ENCODE measurements at places on chromosomes 4 and X.

DNA sequence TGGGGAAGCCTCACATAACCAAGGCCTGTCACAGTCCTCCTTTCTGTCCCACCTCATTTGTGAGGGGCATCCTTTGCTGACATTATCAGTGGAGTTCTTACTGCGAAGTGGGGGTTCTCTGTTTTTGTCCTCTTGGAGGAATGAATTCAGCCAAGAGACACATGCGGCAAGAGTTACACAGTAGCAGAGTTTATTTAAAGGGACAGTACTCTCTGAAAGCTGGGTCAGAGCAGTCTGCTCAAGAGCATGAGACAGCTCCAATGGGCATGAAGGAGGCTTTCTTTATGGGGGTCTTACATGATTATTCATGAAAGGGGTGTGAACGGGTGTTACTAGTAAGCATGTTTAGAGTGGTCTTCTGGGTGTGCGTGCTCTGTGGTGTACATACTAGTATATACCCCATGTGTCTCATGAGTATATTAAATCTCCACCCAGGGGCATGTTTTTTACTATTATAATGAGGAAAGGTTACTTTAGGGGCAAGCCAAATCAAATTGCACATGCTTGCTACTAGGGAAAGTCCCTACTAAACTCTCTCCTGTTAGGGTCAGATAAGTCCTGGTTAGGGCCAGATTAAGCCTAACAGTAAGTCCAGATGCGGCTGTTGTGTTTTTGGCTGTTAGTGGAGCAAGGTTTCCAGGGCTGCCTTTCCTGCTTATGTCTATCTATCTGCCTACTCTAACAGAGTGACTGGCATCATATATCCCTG is 19.8 kb upstream of the LGI2 start:
- DNase-seq: no peak

DNA sequence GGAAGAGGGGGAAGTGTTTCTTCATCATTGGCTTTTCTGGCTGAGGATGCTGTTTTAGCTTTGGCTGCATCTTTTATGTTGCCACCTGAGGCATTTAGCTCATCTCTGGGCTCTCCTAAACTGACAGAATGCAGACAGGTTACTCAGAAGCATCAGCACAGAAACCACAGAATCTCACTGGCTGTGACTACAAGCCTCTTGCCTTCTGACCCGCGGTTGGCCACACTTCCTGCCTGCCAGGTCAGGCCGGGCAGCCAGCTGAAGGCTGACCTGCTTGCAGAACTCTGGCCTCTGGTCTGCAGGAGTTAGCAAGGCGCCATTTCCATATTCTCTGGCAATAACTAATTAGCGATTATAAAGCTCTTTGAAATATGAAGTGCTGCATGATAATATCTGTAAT is 366.5 kb downstream of the MID1IP1 start:
- DNase-seq: no peak

GRCh38 chr4:101724093-101724492 is 66.4 kb upstream of the BANK1 start:
- DNase-seq: no peak

DNA sequence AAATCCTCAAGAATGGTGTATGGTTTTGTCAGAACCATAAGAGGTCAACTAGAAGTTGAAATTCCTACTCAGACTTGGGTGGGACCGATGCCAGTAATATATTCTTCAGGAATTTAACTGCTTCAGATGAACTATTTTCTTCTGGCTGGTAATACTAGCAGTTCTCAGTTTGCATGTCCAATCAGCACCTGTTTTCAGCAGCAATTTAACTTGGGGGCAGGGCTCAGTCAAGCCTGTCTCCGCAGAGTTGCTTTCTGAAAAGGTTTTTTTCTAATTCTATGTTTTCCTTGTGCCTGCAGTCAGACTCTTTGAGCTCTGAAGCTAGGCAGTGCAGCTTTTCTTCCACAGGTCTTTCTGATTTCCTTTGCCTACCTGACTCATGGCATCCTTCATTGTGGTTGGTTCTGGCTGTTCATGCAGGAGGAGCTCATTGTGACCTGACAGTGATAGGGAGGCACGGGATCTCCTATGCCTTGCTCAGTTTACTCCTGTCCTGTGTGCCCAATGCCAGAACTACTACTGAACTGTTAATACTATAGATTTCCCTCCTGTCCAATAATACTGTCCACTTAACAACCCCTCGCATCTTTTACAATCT is 17.3 kb upstream of the FMR1 start:
- DNase-seq: no peak

- DNase-seq: no peak
Measured at GRCh38 chrX:7447801-7448499, 300.0 kb upstream of the PUDP start.

GRCh38 chr4:52640808-52641565 is 18.1 kb downstream of the USP46 start:
- DNase-seq: no peak

Measured in H54 (cell line).